ENCODE measurements at places on chromosomes 13 and 19.

- no peak for DNase-seq
These were observed 165.0 kb downstream of the LACC1 start for GRCh38 chr13:44044547-44045179.

DNA sequence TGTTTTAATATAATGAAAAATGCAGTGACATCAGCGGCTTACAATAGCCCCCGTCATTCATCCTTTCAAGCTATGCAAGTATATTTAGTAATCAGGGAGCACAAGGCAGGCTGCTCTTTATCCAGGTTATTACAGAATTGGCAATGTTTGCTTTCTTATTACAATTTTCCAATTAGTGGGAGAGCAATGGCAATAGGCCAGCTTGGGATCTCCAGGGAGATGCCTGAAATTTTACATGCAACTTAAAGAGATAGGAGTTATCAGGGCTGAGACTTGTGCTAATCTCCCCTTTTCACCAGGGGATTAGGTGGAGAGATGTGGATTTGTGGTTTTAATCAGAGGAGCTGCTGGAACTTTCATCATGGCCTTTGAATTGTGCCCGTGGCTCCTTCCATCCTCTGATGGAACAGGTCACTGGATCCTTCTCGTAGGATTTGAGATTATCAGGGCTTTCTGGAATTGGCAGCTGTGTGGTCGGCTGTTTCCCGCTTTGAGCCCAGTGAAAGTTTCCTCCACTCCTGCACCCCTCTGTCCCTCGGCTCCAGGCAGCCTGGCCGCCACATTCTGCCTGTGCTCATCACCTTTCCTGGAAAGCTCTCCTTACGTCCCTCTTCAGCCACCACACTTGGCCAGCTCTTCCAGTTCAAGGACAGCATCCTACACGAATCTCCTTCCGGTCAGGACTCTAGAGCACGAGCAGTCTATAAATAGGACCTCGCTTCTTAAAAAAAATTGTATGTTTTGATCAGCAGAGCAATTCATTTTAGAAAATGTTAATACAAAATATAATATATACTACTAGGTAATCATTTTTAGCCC, 47.0 kb downstream of the CBY2 start:
- DNase-seq: no peak

- no peak for DNase-seq
These were observed 25.7 kb downstream of the CCDC70 start for GRCh38 chr13:51887468-51887867.

- no peak for DNase-seq
These were observed 90.1 kb upstream of the ABCC4 start for GRCh38 chr13:95391362-95391761.
